ENCODE measurements at places on chromosomes 5 and 9.
A peak's percentile ranks its signal among the peaks of the same experiment; 100 is the strongest.

- DNase-seq = no peak
Observed at GRCh38 chr5:113166852-113167366, 190.3 kb downstream of the DCP2 start.

GRCh38 chr9:7284517-7284916 is 515.1 kb downstream of the DMAC1 start:
- no peak for DNase-seq

GRCh38 chr5:93789173-93790067 is 48.0 kb upstream of the POU5F2 start:
- DNase-seq = no peak

DNA sequence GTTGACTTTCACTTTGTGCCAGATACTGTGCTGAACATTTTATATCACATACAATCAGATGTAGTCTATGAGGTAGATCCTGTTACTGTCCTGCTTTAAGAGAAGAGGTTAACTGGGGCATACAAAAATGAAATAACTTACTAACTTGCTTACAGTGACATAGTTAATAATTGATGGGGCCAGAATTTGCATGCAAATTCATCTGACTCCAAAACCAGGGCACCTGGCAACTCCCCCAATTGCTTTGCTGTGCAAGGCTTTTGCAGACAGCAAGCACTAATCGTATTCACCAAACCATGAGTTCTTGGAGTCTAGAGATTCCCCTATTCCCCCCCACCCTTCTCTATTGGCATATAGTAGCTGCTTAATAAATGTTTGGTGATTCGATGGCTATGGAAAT is 155.9 kb downstream of the TTLL11 start:
- DNase-seq = no peak

- DNase-seq = no peak
Observed at GRCh38 chr9:134492721-134493460, 148.7 kb upstream of the COL5A1 start.

DNA sequence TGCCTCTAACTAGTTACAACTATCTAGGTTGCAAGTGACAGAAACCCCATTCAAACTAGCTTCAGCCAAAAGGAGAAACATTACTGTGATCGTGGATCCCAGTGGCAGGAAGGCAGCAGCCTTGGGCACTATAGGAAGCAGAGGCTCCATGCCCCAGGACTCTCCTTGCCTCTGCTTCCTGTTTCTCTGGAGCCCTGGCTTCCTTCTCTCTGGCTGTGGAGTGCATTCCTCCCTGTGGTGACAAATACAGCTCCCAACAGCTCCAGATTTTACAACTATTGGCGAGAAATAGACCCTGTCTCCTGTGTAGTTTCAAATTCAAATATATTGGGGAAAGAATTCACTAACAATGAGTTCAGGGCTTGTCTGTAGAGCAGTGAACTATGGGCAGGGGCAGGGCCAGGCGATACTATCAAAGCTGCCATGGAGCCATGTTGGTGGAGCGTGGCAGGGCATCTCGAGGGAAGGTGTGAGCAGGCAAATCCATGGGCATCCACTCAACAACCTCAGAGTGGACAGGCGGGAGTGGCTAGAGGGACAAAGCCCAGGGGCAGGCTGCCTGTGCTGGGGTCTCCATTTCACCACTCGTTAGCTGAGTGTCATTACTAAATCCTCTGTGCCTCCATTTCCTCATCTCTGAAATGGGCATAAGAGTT is 189.5 kb downstream of the ERCC6L2 start:
- no peak for DNase-seq

- no peak for DNase-seq
Observed at GRCh38 chr5:157892974-157893373, 34.0 kb upstream of the CLINT1 start.

DNA sequence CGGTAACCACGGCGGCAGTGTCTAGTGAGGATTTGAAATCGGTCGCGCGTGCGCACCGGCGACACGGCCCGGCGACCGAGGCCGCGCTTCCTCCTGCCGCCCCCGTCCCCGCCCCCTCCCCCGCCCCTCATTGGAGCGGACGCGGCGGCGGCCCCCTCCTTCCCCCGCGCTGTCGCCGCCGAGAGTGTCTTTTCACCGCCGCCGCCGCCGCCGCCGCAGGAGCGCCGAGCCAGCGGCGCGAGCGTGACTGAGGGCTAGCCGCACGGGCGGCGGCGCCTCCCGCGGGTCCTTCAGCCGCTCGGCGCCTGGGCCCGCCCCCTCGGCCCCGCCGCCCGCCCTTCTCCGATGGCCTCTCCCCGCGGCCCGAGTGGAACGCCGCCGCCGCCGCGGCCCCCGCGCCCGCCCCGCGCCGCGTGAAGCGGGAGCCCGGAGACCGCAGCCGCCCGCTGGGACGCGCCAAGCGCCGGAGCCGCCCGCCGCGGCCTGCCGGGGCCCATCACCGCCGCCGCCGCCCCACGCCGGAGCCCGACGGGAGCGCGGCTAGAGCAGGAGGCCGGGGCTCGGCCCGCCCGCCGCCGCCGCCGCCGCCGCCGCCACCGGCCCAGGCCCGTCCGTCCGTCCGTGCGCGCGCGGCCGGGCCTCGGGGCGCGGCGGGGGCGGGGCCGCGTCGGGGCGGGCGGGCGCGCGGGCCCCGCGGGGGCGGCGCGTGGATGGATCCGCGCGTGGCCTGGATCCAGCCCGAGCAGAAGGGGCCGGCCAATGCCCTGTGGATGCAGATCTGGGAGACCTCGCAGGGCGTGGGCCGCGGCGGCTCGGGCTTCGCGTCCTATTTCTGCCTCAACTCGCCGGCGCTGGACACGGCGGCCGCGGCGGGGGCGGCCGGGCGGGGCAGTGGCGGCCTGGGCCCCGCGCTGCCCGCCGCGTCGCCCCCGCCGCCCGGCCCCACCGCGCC is at the start of gene TENT4A:
Gene TENT4A, plus strand, starts transcription at position 159 of the 952 bp plus-strand sequence. Its CDS starts 552 bp downstream, at position 711.
- peak; percentile 44 for DNase-seq

DNA sequence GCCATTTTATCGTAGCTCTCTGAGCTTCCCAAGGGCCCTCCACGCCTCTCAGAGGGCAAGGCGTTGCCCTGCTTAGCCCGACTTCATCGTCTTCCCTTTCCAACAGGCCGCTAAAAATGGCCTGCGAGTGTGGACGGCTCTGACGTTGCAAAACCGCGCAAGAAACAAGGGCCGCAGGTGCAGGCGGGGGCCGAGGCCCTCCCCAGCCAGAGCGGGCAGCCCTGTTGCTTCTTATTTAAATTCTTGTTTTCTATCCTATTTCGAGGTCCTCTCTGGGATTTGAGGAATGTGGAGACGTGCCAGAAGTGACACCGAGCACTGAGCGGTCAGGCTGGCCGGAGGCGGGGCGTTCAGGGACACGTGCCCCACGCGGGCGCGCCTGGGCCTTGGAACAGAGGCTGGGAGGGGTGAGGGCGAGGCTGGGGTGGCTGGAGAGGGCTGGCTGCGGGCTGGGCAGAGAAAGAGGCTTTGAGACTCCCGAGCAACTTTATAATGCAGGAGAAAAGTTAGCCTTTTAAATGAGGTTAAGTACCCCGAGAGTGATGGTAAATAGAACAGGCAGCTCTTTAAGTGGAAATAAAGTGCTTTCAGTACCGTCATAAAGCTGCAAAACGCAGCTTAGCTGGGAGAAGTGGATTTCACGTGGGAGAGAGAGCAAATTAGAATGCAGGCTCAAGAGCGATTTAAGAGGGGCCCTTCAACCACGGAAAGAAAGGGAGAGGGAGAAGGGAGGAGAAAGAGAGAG is 243.6 kb downstream of the AUH start:
- peak; percentile 91 for DNase-seq

DNA sequence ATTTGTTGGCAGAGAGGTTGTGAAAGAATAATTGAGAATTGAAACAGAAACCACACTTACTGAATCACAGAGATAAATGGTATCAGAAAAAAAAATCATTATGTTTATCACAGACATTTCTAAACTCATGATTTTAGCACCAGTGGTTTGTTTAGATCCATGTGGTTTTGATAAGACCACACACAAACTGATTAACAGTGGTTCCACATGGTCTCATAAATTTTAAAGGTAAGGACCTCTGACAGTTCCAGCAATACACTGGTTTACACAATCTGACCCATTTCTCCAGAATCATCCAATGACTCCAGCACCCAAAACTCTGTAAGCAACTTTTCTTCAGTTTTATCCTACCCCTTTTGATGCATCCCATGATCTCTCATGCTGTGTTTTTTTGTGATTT is 261.2 kb downstream of the ANXA1 start:
- DNase-seq = no peak

- DNase-seq = no peak
Observed at GRCh38 chr5:33375900-33376299, 64.9 kb upstream of the TARS1 start.

DNA sequence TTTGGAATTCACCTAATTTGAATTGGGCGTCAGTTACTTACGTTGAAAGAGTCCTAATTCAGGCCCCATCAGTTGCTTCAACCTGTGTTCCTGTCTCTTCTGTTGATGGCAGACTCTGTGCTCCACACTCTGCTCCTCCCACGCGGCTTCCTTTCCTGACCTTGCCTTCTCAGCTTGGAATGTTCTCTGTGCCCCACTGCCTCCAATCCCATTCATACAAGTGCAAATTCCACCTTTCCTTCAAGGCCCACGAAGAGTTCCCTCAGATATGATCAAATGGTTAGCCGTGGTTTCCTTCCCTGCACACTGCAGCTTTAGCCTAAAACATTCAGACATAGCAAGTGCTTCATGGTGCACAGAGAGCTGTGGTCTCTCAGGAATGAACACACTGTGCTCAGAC is 65.7 kb downstream of the SREK1 start:
- no peak for DNase-seq

DNA sequence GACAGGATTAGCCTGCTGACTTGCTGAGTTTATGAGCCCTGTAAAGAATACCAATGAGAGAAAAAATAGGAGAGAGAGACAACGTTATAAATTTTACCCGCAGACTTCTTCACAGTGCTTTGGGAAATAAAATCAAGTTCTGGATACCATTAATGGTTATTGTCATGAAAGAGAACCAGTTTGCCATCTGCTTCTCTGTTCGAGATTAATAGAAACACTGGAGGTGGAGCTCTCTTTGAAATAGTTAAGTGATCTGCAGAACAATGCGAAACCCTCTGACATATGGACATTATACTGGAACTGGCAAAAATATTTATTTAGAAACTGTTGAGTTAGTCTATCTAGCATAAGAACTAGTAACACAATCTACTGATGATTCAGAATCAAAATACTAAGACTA is 500.7 kb downstream of the CDH12 start:
- DNase-seq = no peak

- no peak for DNase-seq
Observed at GRCh38 chr5:35228310-35228709, 2.0 kb downstream of the PRLR start.

DNA sequence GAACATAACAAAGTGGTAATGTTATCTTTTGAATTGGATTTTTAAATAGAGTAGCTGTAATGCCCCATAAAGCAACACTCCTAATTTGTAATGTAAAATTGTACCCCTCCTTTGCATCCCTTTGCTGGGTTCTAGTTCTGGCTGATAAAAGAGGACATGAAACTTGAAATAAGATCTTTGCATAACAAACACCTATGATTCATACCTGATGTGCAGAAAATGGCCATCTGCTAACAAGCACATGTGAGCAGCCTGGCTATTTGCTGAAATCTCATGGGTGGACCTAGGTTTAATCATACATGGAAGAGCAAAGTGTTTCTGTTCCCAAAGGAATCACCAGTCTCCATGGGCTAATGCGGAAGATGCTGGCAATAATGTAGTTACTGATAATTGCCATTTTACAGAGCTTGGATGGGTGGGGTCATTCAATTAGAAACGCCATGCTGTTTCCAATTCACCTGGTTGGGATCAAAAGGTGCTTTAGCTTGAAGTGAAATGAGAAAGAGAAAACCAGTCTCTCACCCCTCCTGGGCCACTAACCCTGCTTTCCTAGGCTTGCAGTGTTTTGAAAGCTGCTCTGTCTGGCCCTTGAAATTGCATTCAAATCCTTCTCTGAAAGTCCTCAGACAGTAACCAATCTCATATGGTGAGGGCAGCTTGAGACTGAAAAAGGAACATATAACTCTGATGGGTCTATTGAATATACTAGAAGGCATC is 585.1 kb downstream of the TLE4 start:
- DNase-seq = no peak

DNA sequence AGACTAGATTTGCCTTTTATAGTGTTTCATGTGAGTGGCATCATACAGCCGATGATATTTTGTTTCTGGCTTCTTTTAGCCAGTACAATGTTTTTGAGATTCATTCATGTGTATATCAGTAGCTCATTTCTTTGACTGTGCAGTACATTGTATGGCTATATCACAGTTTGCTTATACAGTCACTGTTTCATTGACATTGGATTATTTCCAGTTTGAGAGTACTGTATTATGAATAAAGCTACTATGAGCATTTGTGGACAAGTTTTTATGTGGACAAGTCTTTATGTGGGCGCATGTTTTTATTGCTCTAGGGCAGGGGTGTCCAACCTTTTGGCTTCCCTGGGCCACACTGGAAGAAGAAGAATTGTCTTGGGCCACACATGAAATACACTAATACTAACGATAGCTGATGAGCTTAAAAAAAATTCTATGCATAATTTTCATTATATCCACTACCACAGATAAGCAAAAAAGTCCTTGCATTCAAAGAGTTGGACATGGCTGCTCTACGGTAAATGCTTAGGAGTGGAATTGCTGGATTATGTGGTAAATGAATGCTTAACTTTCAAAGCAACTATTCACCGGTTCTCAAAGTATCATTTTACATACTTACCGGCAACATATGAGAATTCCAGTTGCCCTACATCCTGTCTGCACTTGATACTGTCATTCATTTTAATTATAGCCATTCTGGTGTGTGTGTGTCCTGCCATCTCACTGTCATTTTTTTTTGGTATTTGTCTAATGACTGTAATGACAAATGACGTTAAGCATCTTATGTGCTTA is 177.8 kb downstream of the RGS3 start:
- no peak for DNase-seq

GRCh38 chr5:137415231-137415681 is 83.9 kb downstream of the SPOCK1 start:
- DNase-seq = no peak

GRCh38 chr5:4862500-4862899 is 277.6 kb upstream of the ADAMTS16 start:
- no peak for DNase-seq

DNA sequence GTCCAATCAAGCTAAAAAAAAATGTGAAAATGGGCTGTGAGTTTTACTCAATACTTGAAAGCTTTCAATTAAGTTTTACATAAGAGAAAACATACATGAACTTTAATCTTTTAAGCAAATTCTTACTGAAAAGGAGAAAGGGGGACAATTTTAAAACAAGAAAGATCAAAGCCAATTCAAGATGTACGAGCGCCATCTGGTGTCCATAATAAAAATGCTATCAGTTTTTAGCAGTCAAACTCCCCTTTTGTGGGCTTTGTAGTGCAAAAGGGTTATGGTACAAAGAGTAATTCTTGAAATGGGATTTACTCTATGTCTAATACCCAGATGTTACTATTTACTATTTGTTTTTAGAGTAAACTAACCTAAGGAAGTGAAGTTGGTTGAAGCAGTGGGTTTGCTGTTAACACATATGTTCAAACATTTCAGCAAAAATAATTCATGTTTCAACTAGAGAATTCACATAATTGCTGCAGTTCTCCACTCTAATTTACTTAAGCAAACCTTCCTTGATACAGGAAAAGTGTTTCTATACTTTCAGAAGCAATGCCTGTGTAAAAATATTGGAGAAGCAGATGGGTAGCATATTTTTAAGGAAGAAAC is 228.2 kb upstream of the TYRP1 start:
- no peak for DNase-seq

Measured in adrenal gland (tissue), 19 donors.